ENCODE measurements at places on chromosomes 3 and 15. TPM values are rescaled to one million over a fixed set of nuclear protein-coding genes. Genes with fewer than 3 reads are reported as not detected.

The TERC gene
- 0.90 TPM for polyA plus RNA-seq

The MYEF2 gene
- not detected for polyA plus RNA-seq

DNA sequence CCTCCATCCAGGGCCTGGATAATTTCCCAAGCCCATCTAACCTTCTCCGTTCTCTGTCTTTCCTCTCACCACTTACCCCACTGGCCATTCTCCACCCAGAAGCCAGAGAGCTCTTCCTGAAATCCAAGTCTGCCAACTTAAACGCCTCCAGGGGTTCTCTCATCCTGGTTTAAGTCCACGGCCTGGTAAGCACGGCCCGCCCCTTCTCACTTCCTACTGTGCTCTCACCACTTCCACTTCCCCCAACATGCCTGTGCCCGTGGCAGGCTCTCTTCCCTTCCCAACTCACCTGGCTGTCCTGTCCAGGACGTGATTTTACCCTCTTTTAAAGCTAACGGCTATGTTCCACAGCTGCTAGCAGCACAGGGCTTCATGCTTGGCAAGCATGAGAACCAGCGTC is 1.7 kb upstream of the CX3CR1 start:
- DNase-seq = peak; percentile 55

DNA sequence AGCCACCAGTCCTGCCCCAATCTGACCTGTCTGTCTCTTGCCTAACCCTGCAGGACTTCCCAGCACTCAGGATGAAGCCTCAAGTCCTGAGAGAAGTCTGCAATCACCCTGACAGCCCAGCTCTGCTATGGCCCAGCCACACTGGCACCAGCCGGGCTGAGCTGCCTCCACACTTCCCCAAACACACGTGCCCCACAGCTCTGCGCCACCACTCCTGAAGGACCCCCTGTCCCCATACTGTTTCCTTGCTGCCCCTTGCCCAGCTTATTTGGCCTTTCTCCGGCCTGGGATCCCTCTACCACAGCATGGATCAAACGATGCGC is 76.6 kb downstream of the TBC1D2B start:
- no peak for DNase-seq

DNA sequence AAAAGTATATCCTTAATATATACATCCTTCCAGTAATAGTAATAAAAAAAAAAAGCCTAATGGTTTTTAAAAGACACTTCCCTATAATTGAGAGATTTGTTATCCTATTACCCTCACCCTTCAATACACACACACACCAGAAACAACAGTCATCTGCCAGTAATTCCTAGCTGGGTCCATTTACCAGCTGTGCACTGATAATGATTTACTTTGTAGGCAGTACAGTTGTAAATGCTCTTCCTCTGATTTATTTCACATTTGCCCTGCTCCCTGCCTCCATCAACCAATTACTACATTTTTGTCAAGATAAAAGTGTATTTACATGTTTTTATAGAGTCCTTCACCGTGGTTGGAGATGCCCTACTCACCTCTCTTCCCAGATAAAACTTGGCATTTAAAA is 12.4 kb downstream of the TPM1 start:
- no peak for DNase-seq

GRCh38 chr3:124221422-124221821 is 229.5 kb upstream of the ROPN1 start:
- DNase-seq = no peak

DNA sequence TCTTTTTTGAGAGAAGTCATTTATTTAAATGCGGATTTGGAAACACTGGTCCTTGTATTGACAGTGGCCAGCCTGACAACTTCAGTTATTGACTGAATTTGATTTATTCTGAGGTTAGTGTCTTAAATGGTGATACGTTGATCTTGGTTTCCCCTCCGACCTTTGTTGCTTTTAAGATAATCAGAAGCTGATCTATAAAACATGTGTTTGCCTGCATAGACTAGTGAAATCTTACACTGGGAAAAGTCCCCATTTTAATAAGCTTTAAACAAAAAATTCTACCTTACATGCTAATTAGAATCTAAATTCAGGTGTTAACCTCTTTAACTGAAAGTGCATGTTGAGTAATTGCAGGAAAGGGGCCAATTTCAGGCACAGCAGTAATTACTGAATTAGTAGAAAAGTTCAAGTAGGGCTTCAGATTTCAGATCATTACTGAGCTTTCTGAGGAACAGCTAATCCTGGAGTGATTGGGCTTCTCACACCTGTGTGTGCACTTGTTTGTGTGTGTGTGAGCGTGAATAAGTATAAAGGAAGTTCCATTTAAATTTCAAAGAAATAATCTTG is 221.4 kb downstream of the SOX2 start:
- DNase-seq = no peak

GRCh38 chr3:138442433-138442832 is 8.0 kb downstream of the ESYT3 start:
- DNase-seq = no peak

The FBXO40 gene
- polyA plus RNA-seq = not detected

GRCh38 chr3:141303481-141304223 is 64.7 kb upstream of the ZBTB38 start:
- peak; percentile 59 for DNase-seq

- DNase-seq = peak; percentile 85
These were observed 22.8 kb downstream of the SLC9A9 start for GRCh38 chr3:143825513-143825912.

The WDR73 gene
- polyA plus RNA-seq = 14.3 TPM

- peak; percentile 66 for DNase-seq
These were observed 244.7 kb upstream of the TBL1XR1 start for GRCh38 chr3:177441813-177442646.

- DNase-seq = peak; percentile 43
These were observed 49.4 kb upstream of the LCTL start for GRCh38 chr15:66614951-66615760.

DNA sequence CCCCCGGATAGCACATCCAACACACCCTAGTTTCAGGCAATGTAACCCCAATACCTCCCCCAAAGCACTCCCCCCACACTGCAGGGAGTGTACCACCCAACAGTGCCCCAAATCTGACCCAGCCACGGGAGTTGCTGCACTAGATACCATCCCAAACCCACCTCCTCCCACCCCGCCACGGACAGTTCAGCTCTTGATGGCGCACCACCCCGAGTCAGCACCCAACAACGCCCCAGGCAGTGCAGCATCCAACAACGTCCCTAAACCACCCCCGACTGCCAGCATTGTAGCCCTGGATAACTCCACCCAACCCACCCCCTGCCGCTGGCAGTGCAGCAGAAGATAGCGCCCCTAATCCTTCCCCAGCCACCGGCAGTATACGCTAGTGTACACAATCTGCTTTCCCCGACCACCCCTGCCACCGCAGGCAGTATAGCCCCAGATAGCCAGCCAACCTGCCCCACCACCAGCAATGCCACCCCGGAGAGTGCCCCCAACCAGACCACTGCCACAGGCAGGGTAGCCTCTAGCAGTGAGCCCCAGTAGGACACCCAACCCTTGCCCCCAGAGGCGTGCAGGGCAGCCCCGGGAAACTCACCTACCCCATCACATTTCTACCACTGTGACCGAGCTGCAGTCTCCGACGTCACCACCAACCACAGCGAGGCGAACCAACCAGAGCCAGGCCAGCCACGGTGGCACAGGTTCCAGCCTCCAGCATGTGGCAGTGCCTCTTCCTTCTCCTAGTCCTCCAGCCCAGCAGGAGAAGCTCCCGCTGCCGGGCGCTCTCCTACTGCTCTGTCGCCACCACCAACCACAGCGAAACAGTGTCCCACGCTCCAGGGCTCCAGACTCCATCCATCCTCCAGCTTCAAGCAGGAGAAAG is 178.1 kb downstream of the POTEB3 start:
- DNase-seq = no peak

Measured in CD14-positive monocyte (primary cell).